ENCODE measurements at places on chromosomes 4 and X.
A peak's percentile ranks its signal among the peaks of the same experiment; 100 is the strongest.

- DNase-seq, result no peak
These were observed 174.4 kb downstream of the TSPAN5 start for GRCh38 chr4:98484031-98484430.

- DNase-seq, result no peak
These were observed 298.0 kb upstream of the TET2 start for GRCh38 chr4:104848597-104849225.

DNA sequence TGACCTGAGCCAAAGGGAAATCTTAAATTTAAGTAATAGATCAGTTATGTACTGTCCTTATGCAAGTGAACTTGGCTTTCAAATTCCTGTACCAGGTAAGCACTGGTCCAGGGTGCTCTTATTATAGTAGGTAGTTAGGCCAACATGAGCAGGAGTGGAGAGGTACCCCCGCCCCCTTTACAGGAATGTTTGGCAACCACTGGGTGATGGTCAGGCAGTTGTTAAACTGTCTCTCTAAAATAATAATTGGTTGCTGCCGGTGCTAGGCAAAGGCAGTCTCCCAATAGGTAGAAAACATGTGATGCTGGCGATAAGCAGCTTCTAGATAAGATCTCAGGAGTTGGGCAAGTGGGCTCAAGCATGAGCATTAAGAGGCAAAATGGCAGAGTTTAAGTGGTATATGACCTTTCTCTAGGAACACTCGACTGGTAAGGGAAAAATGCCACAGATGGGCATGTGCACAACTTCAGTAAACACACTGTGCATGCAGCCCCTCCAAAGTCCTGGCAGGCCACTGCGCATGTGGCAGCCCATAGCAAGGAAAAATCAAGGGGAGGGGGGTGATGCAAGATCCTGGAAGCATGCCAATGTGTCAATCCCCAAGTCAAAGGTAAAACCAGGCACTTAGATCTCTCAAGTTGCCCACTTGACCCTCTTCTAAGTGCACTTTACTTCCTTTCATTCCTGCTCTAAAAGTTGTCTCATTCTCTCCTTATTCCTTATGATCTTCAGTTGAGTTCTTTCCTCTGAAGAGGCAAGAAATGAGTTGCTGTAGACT, 1239.7 kb downstream of the C4orf33 start:
- DNase-seq, result no peak

DNA sequence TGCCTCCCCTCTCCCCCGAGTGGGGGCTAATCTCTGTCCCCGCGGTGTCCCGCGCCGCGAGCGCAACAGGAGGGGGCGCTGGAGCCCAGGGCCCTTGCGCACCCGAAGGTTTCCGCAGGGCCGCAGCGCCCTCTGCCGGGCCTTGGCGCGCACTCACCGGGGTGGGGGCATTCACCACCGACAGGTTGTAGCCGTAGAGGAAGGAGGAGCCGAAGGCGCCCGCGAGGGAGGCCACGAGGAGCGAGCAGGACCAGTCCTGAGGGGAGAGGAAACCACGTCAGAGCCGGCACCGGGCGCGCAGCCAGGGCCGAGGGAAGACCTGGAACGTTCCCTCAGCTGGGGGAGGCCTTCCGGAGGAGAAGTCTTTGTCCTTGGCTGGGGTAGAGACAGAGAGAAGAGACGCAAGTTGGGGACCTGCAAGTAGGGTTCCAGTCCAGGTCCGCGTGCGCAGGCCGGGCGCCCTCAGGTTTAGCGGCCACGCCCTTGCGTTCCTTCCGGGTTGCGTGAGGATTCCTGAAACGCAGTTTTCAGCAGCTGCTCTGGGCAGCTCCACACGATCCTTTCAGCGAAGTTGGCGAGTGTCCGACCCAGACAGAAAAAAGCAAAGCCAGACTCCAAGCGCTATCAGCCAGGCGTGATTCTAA, 2.4 kb downstream of the SLC2A9 start:
- DNase-seq, result peak; percentile 97

GRCh38 chr4:7808752-7809151, 130.9 kb downstream of the AFAP1 start:
- no peak for DNase-seq

GRCh38 chr4:176443117-176443516, 123.4 kb downstream of the SPCS3 start:
- DNase-seq, result no peak

GRCh38 chrX:140766024-140766611, 56.6 kb downstream of the LINC00632 start:
- DNase-seq, result peak; percentile 66

DNA sequence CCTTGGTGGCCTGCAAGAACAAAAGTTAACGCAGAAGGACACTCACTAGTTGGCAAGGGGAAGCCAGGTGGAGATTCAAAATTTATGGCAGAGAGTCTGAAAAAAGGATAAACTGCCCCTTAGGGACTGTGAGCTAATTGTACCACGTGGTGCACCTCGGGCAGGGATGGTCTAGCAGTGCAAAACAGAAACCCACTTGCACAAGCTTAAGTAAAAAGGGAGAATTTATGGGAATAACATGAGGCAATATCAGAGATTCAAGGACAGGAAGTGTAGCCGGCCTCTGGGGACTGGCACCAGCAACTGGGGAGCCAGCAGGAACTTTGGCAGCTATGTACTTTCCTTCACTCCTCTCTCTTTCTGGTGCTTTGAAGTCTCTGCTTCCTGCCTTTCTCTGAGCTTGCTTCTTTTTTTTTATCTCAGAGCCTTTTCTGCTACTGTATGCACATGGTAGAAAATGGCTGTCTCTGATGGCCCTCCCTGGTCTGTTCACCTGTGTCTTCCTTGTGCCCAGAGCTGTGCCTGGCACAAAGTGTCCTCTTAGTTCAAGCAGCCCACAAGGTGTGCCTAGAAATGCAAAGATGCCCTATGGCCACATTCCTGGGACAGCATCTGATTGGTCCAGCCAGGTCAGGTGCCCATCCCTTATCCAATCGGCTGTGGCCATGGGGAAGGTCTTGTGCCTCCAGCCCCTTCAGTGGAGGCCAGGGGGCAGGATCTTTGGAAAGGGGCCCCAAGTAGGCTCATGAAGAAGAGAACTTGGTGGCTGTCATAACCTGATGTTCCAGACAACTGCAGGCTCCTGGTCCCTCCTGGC, 114.8 kb upstream of the ATP6AP2 start:
- DNase-seq, result no peak
